ENCODE measurements at places on chromosomes 16 and 17.

- no peak for DNase-seq
Measured at GRCh38 chr17:47729476-47729875, 3.6 kb upstream of the TBX21 start.

GRCh38 chr17:30000755-30001257 lies 59.4 kb downstream of the EFCAB5 start:
- peak; percentile 38 for DNase-seq

GRCh38 chr16:67666032-67666551 lies 458 bp downstream of the ENKD1 start:
- DNase-seq: peak; percentile 20

DNA sequence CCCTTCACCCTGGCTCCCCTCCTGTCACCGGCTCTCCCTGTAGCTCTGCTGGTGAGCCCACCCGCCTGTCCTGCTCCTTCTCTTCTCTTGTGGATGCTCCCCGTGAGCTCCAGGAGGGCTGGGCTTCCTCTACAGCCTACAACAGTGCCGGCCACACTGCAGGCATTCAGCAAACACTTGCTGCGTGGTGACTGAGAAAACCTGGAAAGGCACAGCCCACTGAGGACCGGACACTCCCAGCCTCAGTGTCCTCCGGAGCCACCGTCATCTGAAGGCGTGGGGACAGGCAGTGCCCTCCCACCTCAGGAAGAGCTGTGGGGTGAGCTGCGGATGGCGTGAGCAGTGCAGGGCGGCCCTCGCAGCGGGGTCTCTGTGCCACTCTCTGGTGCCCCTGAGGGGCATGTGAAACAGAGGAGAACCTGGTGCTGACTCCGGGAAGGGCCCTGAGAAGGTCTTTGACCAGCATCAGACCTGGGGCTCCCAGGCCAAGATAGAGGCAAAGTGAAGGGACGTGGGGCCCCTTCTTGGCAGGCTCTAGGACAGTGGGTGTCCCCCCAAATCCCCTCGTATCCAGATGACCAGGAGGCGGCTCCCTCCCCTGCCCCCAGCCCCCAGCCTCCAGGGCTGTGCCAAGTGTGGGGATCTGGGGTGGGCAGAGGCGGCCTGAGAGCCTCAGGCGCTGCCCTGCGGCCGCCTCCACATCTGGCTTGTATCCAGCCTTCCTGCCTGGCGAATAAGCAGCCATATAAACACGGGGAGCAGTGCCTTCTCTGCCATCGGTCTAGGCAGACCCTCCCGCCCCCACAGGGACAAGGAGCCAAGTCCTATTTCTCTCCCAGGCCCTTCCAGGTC lies 44.0 kb upstream of the PABPN1L start:
- DNase-seq: no peak

DNA sequence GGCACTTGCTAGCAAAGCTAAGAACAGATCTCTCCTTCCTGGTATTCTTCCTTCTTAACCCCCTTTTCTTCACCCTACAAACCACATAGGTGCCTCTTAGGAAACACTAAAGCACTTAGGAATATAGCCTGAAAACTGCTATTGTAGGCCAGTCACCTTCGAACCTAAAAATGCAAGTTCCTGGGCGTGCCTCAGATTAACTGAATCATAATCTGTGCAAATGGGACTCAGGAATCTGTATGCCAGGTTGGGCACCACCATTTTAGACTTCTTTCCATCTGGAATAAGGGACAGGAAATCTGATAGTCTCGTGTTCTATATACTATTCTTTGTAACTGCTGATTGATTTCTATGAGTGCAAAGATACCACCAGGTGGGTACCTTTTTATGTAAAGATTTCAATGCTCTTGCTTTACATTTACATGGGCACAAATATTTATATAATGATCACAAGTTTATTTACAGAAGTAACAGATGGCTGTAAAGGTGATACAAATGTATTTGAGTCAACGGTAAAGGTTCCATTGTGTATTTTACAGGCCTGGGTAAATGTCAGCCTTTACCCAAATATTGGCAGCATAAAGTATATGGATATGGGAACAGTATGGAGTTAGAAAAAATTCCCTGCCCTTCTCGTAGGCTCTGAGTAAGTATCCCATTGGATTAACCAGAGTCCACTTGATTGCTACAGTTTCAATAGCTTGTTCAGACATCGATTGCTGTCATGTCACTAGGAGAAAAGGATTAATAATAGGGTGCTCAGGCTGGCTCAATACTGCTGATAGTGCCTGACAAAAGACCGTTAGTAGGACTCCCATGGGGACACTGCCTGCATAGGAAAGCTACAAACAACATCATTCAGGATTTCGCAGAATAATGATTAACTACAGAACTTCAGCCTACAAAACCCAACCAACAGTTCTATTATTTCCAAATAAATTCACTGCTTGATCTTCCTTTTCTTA lies 124.7 kb downstream of the SNX11 start:
- DNase-seq: no peak

DNA sequence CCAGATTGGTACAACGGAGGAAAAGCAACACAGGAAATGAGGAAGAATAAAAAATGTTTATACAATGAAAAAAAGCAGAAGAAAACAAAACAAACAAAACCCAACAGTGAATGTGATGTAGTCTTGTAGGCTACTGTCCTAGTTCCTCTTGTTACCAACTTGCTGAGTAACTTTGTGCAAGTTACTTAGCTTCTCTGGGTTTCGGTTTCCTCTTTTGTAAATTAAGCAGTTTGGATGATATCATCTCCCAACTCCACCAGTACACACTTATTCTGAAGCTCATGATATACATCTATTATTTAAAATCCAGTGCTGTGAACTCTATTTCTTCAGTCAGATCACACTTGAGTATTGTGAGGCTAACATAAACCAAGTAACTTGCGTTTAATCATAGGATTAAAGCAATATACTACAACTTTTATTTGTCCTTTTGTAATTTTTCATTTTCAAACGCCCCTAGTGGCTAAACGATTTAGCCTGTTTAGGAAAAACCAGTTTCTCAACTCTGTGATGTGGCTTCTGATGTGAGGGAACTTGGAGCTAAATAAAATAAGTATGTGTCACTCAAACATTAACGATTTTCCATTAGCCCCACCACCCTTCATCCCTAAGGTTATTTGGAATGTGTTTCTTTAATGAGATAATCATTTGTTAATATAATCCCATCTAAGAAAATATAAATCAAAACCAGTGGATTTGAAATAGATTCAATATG lies 1.4 kb upstream of the UNK start:
- DNase-seq: peak; percentile 75

DNA sequence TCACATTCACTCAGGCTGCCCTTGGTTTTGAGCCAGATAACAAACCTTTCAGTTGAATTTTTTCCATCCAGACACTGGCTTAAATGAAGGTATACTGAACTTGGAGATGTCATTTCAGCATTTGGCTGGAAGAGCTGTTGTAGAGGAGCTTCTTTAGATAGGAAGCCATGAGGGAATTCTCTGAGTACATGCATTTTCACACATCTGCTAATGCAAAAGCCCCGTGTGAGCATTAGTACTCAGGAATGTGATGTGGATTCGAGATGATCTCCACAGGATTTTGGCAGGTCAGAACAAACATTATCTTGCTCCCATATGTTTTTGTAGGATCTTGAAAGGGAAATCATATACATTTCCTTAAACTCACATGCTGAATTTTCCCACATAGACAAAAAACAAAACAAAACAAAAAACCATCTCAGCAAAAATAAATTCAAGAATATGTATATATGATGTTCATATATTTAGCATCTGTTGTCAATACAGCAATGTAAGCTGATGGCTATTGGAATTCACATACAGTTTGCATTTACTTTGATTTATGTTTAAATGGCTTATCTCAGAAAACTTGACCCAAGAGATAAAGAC lies 277.2 kb upstream of the TBX2 start:
- DNase-seq: no peak

DNA sequence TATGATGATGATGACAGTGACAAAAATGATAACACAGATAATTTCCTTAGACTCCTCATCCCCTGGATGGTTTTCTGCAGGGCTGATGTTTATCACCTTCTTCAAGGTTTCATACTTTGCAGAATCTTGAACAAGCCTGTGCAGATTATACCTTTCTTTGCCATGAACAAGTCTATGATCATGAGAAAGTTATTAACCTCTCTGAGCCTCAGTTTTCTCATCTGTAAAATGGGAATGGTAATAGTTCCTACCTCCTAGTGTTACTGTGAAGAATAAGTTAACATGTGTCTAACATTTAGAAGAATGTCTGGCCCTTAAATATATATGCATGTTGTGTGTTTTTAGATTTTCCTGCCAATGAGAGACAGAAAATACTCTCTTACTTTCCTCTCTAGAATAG lies 321.8 kb downstream of the SNX29 start:
- no peak for DNase-seq

DNA sequence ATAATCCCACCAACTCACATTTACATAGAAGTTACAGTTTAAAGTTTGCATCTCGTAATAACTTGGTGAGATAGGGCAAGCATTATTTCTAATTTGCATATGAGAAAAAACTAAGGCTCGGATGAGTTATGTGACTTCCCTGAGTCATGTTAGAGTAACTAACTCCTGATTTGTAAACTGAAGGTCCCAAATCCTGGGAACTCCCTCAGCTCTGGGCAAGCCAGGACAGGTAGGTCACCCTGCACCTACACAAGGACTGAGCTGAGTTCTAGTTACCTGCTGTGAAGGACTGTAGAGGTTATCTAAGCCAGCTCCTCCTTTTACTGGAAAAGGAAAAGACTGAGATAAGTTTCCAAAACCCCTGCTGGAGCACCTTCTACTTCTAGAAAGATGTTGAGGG lies 92.1 kb upstream of the HLF start:
- DNase-seq: no peak

DNA sequence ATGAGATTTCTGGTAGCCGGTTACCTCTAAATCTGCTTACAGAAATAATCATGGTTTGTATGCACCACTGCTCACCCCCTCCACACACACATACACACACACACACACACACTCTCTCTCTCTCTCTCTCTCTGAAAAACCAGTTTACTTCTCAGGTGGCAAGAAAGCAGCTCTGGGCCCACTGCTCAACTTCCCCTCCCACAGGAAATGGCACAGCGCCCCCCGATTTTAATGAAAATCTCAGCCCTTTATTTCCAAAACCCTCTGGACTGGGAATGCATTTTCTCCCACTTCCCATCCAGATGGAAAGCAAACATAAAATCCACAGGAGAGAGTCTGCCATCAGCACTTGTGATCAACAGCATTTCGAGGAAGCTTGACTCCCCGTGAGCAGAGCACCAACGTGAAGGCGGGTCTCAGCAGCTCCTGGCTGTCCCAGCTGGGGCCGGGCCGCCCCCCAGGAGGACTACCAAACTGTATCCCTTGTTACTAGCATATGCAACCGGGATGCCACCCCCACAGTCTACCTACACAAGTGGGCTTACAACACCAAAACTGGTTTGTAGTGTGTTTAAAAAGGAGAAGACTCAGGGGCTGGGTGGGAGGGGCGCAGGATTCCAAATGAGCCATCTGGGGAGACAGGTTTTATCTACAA lies 121.1 kb downstream of the SLC39A11 start:
- no peak for DNase-seq

- no peak for DNase-seq
Measured at GRCh38 chr16:48596326-48596725, 13.7 kb downstream of the N4BP1 start.

DNA sequence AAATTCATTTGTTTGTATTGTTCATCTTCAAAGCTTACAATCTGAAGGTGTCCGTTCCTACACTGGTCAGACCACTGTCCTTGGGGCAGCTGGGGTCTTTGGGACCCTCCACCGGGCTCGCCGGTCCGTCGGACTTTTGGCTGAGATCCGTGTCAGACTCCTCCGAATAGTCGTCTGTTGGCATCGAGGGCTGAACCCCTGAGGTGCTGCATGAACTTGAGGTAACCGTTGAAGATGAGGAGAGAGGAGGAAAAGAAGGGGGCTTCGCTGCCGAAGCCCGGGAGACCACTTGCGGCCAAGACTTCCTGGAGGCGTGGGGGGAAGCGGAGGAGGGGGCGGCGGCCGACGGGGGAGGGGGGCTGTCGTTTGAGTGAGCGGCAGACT lies 260.8 kb downstream of the ZFHX3 start:
- no peak for DNase-seq

- peak; percentile 90 for DNase-seq
Measured at GRCh38 chr17:48915459-48916282, 7.5 kb downstream of the UBE2Z start.

DNA sequence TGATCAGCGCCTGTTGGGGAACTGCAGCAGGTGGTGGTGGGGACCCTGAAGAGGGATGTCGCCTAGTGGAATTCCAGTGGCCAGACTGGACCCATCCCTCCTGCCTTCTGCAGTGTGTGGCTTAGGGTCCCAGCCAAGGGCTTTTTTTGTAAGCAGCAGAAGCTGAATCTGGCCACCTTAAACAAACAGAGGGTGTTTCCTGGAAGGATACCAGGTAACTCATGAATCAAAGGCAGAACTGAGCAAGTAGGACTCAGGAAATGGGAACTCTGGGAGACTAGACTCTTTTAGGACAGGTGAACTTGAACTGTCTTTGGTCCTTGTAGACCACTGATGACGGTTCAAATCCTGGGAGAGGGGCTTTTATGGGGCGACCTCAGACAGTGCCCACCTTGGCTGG lies 124.0 kb downstream of the ABCC6 start:
- no peak for DNase-seq

DNA sequence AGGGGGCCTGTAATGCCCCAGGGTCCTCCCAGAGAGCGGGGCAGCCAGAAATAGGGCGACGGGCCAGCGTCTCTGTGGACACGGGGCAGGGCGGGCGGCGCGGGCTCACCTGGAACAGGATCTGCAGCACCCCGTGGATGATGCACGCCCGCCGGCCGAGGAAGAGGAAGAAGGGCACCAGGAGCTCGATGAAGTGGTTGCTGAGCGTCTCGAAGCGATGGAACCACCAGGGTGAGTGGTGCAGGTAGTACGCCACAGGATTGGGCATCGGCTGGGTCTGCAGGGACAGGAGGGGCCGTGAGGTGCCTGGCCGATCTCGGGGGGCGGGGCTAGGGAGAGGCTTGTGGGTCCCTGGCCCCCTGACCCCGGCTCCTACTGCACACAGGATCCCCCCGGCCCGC lies 78.9 kb upstream of the GNG13 start:
- no peak for DNase-seq

- DNase-seq: peak; percentile 18
Measured at GRCh38 chr17:10021272-10021984, 116.4 kb upstream of the RCVRN start.

DNA sequence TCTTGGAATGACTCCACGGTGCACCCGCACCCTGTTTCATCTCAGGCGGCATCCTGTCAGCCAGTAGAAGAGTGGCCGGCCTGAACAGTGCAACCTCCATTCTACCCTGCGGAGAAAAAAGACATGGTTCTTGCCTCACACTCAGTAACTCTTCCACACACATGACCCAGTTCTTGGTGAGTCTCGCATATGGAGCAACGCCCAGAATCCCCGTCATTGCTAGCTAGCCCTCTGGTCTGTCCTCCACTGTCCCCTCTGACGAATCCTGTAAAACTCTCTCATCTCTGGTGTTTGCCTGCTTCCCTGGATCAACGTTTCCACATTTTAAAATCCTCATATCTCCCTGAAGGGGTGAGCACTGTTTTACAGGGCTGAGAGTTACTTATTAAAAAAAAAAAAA lies 4.2 kb upstream of the RDM1 start:
- DNase-seq: peak; percentile 73

Measured in fibroblast of mammary gland (primary cell).